GM23248 (cell line): ENCODE measurements at places on chromosomes 12 and 14.

DNA sequence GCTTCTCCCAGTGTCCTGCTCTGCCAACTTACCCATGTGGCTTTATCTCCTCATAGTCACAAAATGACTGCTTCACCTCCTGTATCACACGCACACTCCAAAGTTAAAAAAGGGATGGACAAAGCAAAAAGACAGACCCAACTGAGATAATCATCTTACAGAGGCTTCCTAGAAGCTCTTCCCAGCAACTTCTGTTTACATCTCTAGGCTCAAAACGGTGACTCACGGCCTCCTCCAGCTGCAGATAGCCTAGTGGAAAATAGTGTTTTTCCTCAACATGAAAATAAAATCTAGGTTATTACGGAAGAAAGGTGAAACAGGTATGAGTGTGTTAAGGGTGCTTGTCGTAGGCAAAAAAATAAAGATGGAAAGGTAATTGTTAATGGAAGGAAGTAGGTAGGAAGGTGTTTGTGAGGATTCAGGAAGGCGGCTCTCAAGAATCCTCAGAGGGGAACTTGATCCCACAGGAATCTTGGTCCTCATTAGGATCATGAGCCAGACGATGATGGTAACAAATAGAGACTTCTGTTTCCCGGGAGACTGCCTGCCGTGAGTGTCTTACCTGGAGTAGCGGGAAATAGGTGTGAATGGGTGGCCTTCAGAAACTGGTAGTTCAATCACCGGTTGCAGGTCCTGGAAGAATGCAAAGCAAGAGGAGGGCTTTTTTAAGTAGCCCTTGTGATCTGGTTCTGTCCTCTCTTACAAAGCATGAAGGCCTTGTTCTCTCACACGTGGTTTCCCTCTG is 487.5 kb upstream of the TMEM132C start:
- DNase-seq: peak; percentile 36

GRCh38 chr12:131533139-131533538 is 177.8 kb upstream of the SFSWAP start:
- DNase-seq: no peak

DNA sequence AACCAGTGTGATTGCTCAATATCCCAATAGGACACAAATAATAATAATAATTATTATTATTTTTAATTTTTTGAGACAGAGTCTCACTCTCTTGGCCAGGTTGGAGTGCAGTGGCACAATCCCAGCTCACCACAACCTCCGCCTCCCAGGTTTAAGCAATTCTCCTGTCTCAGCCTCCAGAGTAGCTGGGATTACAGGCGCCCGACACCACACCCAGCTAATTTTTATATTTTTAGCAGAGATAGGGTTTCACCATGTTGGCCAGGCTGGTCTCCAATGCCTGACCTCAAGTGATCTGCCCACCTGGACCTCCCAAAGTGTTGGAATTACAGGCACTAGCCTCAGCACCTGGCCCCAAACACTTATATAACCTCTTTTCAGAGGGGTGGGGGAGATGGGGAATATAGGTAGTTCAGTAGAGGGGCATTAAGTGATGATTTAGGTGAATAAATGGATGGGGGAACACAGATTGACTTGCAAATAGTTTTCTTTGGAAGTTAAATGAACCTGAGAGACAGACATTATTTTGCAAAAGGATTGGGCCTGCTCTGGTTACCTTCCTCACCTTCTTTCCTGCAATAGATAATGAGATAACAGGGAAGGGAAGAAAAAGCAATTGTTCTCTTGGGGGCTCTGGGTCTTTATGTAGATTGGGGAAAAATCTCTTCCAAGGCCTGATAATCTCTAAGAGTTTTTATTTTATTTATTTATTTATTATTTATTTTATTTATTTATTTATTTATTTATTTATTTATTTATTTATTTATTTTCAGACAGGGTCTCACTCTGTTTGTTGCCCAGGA is 57.7 kb downstream of the RESF1 start:
- no peak for DNase-seq

GRCh38 chr14:76193696-76194095 is 42.0 kb downstream of the GPATCH2L start:
- DNase-seq: peak; percentile 3

DNA sequence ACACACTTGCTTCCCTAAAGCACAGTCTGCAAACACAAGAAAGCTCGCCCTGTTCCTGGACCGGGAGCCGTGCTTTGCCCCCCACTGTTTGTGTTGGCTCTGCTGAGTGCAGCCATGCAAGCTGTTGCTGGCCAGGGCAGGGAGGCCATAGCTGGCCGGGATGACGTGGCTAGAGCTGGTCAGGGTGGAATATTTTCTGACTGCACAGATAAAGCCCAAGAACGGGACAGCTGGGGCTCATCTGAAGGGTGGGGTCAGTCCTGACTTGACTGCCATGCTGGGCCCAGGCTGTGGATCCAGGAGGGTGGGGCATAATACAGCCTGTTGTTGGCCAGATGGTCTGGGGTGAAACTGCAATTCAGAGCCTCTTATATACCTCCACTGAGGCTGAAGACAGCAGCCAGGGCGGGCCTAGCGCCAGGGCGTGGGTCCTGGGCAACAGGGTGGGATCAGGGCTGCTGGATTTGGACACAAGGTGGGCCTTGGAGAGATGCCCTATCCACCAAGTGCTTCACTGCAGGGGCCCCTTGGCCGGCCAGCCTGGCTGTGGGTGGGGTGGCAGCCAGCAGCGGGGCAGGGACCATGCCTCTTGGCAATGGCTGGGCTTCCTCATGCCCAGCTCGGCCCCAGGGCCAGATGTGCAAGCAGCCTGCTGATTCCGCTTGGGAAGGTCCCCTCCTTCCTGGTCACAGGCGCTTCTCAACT is 14.8 kb downstream of the KMT5A start:
- DNase-seq: peak; percentile 91
